NCI-H146 (cell line): ENCODE measurements at places on chromosomes 3 and 15.
A peak's percentile ranks its signal among the peaks of the same experiment; 100 is the strongest.

DNA sequence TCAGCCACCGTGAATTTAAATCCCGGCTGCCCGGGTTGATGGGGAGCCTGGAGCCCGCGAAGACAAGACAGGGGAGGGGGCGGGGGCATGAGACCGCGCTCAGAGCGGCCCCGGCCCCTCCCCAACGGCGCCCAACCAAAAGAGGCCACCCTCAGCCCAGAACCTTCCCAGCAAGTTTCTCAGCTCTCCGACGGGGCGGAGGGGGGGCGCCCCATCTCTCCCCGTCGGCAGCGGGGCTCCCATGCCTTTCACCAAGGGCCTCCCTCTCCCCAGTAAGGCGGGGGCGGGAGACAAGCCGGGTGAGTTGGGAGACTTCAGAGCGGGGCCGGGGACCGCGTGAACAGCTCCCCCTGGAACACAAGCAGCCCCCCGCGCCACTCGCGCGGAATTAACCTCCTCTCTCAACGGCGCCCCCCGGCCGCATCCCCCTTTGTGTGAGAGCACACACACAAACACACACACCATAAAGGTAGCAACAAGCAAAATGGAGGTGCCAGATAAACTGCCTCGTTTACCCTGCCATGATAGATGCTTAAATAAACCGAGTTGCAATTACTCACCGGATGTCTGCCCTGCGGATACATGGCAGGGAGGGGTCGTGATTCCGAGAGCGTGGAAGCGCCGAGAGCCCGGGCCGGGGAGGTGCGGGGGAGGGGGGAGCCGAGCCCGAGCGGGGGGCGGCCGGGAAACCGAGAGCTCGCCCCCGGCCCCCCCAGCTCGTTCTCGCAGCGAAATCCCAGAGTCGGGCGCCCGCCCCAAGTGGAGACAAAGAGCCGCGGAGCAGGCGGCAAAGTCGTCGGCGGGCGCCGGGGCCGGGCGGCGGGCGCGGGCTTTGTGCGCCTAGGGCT lies 1.3 kb downstream of the TLE3 start:
- DNase-seq = peak; percentile 40

DNA sequence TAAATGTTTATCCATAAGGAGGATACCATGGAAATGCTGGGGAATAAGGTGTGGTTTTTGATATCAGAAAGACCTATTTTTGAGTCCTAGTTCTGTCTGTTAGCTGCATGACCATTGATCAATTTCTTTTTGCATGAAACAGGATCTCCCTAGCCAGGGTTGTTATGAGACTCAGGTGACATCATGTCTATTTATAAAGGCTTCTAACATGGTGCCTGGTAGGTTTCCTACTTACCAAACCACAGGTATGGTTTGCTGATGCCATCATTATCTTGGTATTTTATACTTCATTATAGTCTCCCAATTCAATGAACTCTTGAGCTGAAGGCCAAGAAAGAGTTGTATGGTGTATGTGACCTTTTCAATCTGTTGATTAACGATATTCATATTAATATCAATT lies 144.0 kb downstream of the CLSTN2 start:
- DNase-seq = peak; percentile 77

DNA sequence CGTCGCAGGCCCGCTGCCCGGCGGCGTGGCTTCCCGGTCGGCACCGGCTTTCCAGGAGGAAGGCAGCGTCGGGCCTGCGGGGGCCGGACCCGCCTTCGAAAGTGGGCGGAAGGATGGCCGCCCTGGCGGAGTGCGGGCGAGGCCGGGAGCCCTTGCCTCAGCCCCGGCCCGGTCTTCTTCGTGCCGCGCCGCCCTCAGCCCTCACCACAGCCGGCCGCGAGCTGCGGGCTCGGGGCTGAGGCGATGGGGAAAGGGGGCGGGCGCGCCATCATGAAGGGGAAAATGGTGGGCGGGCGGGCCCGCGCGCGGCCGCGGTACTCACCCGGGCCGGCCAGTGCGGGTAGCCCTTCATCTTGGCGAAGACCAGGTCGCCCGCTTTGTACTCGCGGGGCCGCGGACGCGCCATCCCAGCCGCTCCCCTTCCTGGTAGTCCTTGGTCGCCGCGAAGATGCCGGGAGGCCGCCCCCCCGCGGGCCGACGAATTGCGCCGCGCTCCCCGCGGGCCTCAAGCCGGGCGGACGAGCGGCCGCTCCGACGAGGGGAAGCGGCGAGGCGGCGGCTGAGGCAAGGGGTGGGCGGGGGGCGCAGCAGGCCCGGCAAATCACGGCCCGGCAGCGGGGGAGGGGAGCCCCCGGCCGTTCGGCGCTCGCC lies 489 bp downstream of the HDGFL3 start:
- DNase-seq = peak; percentile 64

DNA sequence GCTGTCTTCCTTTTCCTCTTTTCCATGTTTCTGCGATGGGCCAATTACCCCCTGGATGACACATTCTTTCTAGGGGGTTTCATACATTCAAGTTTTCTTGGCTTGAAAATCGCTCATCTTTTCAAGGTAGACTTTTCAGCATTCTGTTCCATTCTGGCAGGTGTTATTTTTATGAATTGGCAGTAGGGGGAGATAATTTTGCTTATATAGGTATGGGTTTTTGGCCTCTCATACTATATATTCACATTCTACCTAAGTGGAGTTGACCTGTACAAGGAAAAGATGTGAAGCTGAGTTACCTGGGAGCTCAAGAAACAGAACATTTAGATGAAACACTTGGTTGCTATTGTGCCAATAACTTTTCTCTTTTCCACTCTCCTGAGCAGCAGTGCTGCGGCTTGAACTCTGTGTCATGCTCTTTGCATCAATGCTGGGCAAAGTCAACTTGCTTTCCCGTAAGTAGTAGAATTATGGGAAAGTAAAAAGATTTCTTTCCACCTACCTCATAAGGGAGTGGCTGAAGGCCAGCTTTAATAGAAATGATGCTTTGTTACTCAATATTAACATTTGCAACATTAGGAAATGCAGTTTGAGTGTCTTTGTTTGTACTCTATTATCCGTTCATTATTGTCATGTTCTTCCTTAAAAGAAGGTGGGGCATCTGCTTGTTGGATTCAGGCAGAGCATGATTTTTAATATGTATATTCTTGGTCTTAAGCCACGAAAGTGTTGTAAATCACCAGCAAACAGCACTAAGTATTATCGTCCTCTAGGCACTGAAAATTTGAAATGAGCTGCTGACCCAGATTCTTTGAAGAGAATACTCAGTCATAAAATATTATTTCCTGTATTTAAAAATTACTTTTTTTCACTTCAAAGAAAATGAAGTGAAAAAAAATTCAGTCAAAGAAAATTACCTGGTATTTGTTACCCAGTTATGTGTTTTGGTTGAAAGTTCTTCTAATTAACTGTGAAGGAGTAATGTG lies 27.7 kb upstream of the MFSD1 start:
- DNase-seq = no peak

DNA sequence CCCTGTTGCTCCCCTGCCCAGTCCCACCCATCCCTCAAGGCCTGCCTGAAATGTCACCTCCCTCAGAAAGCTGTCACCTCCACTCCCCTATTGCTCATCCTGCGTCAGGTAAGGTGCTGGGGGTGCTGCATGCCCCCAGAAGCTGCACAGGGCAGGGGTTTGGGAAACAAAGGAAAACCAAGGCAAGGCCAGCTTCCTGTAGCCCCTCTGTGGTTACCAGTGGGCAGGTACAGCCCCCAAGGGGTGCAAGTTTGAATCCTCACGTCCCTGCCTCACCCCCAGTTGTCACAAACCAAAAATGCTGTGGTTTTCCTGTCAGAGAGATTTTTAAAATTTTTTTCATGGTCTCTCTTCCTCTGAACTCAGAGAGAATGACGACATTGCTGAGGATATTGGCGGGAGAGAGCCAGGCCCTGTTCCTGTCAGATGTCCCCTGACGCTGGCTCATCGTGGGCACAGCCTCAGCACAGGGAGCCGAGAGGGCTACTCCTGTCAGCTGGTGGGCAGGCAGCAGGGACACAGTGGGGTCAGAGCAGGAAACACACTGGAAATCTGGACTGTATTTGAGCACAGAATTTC lies 27.0 kb downstream of the PSTPIP1 start:
- DNase-seq = no peak

DNA sequence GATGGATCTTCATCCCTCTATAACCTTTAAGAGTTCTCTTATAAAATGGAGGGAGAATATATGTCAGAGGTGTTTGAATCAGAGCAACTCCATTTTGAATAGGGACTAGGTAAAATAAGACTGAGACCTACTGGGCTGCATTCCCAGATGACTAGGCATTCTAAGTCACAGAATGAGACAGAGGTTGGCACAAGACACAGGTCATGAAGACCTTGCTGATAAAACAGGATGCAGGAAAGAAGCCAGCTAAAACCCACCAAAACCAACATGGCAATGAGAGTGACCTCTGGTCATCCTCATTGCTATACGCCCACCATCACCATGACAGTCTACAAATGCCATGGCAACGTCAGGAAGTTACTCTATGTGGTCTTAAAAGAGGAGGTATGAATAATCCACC lies 211.0 kb downstream of the GBE1 start:
- no peak for DNase-seq

DNA sequence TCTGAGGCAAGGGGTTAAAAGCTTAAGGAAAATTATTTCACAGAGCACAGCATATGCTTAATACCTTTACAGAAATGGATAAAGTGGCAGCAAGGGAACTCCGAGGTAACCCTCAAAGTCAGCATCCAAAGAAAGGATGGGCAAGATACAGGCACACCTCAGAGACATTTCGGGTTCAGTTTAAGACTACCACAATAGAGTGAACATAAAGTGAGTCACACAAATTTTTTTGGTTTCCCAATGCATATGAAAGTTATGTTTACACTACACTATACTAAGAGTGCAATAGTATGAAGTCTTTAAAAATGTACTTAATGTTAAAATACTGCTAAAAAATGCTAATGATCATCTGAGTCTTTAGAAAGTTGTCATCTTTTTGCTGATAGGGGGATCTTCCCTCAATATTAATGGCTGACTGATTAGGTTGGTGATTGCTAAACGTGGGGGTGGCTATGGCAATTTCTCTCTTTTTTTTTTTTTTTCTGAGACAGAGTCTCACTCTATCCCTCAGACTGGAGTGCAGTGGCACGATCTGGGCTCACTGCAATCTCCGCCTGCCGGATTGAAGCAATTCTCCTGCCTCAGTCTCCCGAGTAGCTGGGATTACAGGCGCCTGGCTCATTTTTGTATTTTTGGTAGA lies 10.0 kb downstream of the UBR1 start:
- no peak for DNase-seq

- no peak for DNase-seq
Measured at GRCh38 chr3:149486726-149487125, 12.2 kb downstream of the TM4SF4 start.

DNA sequence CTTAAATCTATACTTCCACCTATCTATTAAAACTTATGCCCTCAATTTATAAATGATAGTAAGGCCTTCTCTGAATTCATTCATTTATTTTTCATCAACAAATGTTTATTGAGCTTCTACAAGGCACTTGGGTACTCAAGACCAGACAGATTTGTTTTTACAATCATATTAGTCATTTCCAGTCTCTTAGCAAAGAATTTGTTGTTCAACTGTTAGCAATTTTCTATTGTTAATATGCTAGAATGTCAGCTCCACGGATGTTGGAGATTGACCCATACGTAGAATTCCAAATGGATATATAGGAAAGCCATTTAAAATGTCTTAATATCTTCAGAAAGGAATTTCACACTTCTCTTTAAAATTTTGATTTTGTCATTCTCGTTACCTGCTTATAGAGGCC lies 36.7 kb downstream of the ZBTB38 start:
- DNase-seq = no peak

DNA sequence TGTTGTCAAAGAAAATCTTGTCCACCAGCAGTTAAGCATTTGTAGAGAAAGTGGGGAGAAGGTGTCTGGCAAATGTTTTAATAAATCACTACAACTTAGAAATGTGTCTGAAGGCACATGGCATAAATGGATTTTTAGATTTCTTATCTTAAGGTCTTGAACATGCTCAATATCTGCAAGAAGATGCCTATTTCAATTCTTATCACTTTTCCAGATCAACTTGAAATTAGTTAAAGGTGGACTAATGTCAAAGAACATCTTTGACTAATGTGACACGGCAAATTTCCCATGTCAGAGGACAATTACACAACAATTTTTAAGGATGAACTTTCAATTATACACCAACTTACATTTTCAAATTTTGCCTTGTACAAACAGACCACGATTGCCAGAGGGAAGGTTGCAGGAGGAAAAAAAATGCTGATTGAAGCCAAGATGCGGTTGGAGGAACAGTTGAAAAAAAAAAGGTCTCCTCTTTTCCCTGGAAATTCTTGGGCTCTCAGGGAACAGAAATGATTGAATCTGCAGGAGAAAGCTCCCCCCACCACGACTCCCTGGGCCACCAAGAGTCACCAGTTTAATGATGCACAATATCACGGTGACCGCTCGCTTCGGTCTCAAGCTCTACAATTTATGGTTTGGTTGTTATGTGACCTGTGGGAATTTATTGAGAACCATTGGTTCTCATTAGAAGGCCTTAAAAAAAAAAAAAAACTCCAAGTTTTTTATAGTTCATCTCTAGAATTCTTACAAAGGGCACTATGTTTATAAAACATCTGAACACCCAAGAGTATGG lies 507.6 kb upstream of the ADAMTS9 start:
- no peak for DNase-seq

DNA sequence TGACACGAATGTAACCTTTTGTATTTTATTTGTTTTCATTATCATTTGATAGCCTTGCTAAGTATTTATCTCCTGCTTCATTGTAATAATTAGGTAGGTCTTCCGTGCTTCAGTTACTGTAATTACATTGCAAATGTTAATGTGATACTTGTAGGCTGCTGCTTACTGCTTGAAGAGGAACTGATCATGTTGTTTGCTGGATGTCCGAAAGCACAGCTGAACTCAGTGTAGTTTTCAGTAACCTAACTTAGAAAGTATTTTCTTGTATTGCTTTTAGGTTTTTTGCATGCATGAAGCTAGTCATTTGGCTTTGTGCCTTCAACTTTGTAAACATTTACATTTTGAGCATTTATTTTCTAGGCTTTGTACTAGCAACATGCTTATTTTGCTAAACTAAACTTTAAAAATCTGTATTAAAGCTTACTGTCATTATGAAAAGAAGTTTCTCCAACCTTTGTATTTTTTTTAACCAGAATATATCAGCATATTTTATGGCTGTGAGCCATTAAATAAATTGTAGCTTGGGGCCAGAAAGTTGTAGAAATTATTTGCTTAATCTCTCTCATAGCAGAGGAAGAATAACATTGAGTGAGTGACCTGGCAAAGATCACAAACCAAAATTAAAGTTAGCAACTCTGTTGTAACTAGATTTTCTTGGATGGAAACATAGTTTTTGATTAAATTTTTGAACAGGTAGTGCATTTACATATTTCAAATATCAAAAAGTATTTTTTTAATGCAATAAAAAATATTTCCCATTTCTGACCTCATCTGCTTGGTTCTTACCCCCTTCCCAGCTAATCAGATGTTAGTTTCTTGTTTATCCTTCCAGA lies 30.7 kb downstream of the SACM1L start:
- no peak for DNase-seq
